NCI-H2029 (cell line): ENCODE measurements at places on chromosomes 2 and 18.

DNA sequence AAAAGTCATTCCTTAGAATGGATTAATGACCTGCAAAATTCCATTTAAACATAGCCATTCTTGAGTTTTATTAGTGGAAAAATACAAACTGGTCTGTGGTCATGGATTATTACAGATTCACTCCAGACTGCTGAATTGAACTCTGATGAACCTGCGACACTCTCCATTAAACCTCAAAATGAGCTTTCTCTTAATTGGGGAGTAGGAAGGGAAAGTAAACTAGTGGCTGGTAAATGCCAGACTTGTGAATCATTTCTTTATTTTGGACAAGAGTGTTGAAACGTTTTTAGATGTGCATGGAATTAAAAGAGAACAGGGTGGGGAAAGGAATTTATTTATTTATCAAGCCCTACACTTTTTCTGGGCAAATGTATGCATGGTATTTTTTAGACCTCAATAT, 321.2 kb upstream of the FANCL start:
- no peak for DNase-seq

DNA sequence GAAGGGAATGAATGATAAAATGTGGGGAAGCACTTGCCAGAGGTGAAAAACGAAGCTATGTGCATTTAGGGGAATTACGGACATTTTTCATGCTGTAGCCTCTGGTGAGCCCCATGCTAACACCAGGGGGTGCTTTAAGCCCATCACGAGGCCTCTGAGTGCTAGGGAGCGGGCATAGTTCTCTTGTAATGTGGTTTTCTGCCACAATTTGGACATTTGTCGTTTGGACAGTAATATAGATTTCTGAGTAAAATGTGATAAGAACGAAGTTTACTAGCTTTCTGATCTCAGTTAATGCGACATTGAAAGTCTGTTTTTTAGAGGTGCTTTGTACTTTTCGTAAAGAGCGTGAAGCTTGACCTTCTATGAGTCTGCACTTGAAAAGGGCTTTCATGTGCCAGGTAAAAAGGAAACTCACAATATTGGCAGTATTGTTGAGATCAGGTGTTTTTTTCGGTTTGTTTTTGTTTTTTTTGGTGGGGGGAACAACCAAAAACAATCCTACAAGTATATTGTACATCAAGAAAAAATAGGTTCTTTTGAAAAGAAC, 50.6 kb downstream of the TRAF3IP1 start:
- DNase-seq, result peak; percentile 41

DNA sequence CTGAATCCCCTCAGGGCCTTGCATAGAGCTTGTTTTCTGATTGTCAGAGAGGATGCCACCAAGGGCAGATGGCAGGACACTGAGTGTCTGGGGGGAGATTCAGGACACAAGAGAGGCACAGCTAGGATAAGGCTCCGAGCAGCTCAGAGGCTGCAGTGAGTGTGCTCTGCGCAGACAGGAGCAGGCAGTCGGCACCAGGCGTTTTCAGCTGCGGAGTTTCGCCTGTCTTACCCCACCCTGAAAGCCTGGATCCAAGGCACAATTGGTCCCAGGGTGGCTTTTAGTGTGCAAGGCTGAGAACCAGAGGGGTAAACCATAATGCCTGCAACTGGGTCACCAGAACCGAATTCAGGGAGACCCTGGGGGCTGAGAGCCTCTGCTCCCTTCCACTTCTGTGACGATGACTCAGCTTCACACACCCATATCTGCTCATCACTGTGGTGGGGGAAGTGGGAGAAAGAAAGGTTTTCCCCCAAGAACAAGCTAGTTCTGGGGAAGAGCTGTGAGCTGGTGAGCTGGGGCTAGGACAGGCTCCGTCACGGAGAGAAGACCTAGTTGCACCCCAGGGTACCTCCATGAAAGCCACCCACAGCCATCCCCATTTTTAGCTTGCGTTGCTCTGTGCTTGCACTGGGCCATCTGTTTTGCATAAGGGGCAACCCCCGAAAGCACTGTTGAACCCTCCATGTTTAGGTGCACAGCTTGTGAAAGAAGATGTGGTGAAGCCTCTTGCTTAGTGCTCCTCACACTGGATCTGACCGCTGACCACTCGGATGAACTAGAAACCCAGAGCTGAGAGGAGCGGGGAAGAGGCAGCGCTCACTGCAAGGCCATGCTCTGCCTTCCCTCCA, 173.7 kb downstream of the CELF4 start:
- no peak for DNase-seq

DNA sequence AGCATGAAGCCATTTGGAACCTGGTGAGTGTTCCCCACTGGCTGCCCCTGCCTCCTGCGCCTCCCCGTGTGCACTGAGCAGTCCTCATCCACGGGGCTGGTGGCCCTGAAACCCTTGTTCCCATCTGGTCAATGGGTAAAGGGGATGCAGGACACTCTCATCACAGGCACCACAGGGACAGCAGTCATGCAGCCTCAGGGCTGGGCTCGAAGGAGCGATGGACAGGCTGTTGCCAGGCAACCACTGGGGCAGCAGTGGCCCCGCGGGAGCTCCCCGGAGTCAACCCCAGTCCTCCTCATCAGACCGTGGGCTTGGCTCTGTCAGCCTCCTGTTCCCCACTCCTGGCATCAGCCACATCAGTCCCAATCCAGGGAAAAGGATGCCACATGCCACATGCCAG, 509.5 kb downstream of the EIPR1 start:
- no peak for DNase-seq

- no peak for DNase-seq
Observed at GRCh38 chr18:73656691-73657090, 490.9 kb downstream of the FBXO15 start.
